ENCODE measurements at places on chromosomes 6 and 20. TPM values are rescaled to one million over a fixed set of nuclear protein-coding genes. Genes with fewer than 3 reads are reported as not detected.
A peak's percentile ranks its signal among the peaks of the same experiment; 100 is the strongest.

- no peak overlapping the region for H3K4me3 ChIP-seq
- no peaks in the 10 kb centered on the region for H3K27me3 ChIP-seq
- H3K4me1 ChIP-seq = peaks cover 43% of the 10 kb centered on the region
- H3K36me3 ChIP-seq = no peaks in the 10 kb centered on the region
- DNase-seq = peak; percentile 56
Observed at GRCh38 chr20:59938696-59939051, 1.4 kb downstream of the PPP1R3D start.

- H3K4me1 ChIP-seq = no peaks in the 10 kb centered on the region
- no peaks in the 10 kb centered on the region for H3K36me3 ChIP-seq
- no peak for DNase-seq
- H3K27ac ChIP-seq = no peak overlapping the region
- no peaks in the 10 kb centered on the region for H3K27me3 ChIP-seq
Observed at GRCh38 chr6:13535306-13535705, 39.1 kb upstream of the SIRT5 start.

DNA sequence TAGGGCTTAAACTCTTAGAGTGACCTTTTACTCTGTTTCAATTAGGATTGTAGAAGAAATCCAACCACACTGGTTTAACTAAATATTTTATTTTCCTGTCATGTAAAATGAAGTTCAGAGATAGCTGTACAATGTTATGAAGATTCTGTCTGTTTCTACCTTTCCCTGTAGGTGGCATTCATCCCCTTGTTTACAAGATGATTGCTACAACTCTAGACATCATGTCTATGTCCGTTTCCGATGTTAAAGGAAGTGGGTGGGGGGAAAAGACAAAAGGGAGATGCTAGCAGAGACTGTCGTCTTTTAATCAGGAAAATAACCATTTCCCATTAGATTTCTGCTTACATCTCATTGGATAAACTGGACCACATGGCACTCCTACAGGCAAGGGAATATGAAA lies 30.9 kb upstream of the RIMS1 start:
- no peaks in the 10 kb centered on the region for H3K27me3 ChIP-seq
- H3K27ac ChIP-seq = no peak overlapping the region
- no peaks in the 10 kb centered on the region for H3K4me1 ChIP-seq
- DNase-seq = no peak

- H3K27me3 ChIP-seq = no peaks in the 10 kb centered on the region
- no peak overlapping the region for H3K27ac ChIP-seq
- DNase-seq = no peak
- H3K4me1 ChIP-seq = peaks cover 12% of the 10 kb centered on the region
Observed at GRCh38 chr20:58989196-58989595, 8.1 kb downstream of the NELFCD start.

DNA sequence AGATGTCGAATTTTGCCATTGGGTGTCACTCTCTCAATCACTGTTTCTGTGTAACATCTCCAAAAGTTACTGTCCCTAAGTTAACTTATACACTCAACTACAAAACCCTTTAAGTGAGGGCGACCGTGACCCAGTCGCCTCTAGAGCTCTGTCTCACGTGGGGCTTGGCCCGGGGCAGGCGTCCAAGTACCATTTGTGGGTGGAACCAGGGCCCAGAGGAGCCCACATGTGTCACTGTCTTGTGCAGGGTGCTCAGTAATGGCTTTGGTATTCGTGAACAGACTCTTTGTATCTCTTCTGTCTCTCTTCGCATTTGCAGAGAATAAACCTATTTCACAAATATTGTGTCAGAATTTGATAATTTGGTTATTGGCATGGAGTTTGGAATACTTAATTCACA lies 109.9 kb upstream of the THBS2 start:
- H3K36me3 ChIP-seq = no peaks in the 10 kb centered on the region
- no peak for DNase-seq
- no peaks in the 10 kb centered on the region for H3K4me1 ChIP-seq
- no peak overlapping the region for H3K27ac ChIP-seq

GRCh38 chr20:60008130-60008808 lies 50.0 kb downstream of the CDH26 start:
- H3K4me1 ChIP-seq = no peaks in the 10 kb centered on the region
- no peak overlapping the region for H3K4me3 ChIP-seq
- DNase-seq = peak; percentile 42
- H3K36me3 ChIP-seq = no peaks in the 10 kb centered on the region

DNA sequence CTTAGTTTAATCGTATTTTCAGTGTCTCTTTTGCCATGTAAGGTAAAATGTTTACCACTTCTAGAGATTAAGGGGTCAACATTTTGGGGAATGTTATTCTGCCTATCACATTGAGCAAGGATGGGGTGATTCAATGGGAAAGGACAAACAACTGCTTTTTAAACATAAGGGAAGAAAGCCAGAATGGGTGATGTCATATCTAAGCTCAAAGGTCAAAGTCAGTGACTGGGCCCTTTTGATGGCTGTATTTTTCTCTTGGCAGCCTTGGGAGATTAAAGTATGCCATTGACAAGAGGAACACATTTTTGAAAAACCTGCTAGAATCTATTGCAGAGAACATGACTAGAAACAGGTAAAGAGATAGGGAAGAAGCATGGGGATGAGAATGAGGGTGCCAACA lies 477.3 kb upstream of the IRAK1BP1 start:
- H3K36me3 ChIP-seq = no peaks in the 10 kb centered on the region
- H3K27me3 ChIP-seq = no peaks in the 10 kb centered on the region
- no peak overlapping the region for H3K27ac ChIP-seq
- H3K4me1 ChIP-seq = no peaks in the 10 kb centered on the region
- no peak overlapping the region for H3K4me3 ChIP-seq
- DNase-seq = no peak

DNA sequence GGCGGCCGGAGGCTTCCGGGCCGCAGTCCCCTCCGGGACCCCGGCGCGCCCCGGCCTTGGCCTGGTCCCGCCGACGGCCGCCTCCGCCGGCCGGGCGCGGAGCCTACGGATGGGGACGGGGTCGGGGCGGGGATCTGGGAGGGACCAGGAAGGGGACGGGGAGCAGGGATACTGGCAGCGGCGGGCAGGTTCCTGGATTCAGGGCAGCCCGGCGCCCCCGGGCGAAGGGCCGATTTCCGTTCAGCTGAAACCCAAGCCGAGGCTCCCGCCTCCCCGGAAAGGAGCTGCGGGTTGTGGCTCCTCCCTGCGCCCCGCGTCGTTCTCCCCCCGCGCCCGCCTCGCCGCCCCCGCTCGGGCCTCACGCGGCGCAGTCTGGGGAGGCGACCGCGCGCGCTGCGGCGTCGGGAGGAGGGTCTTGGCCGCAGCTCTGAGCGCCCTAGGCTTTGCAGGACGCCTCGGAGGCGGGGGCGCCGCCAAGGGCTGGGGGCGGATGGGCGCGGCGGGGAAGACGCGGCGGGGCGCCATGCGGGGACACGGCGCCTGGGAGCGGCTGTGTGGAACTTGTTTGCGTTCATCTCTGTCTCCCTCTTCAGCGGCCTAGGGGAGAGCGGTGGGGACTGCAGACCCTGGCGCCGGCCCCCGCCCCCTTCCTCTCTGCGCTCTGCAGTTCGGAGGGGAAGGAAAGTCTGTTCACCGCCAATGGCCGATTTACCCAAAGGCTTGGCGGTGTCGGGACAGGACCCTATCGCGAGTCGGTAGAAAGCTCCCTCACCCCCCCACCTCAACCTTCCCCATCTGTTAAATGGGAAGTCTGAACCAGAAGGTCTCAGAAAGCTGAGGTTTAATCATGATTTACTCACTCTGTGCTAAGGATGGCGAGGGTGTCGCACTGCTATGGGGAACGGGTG lies 22.7 kb upstream of the TMEM181 start:
- peaks cover 5% of the 10 kb centered on the region for H3K4me1 ChIP-seq
- H3K27ac ChIP-seq = no peak overlapping the region

IL17A gene
- not detected for total RNA-seq

TENT5A gene
- 8.2 TPM for total RNA-seq

SLC22A16 gene
- total RNA-seq = not detected
